Dermis blood vessel endothelial cell (primary cell): ENCODE measurements at places on chromosomes 11 and 22.
A peak's percentile ranks its signal among the peaks of the same experiment; 100 is the strongest.

DNA sequence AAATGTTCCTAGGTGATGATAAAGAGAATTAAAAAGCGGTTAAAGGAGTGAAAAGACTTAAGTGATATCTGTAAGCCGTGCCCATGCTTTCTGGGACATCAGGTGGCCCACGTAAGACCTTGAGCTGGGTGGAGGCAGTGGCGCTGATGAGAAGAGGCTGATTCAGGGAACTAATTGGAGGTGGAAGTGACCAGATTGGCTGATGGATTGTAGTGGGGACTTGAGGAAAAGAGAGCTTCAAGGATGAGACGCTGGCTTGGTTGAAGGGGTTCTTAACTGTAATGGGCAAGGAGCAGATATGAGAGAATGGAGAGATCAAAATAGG, 69.1 kb upstream of the EP300 start:
- DNase-seq = no peak

GRCh38 chr11:114818382-114818781, 140.1 kb downstream of the NXPE2 start:
- DNase-seq = no peak

DNA sequence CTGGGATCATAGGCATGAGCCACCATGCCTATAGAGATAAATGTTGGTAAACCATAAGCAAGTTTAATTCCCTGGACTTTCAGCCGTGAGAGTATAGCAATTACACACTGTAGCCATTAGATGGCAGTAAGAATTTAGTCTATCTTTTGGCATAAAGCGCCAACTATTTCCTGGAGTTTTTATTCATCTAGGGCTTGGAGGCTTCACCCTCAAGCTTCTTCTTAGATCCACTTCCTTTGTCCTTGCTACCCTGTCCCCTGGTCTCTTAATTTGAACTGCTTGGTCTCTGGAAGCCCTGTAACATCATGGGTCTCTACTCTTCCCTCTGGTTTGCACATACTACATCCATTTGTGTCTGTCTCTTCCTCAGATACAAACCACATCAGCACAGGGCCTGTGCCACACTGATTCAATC, 38.2 kb downstream of the OR10A6 start:
- DNase-seq = peak; percentile 79

- DNase-seq = no peak
These were observed 526.6 kb downstream of the MN1 start for GRCh38 chr22:27274770-27275449.

- no peak for DNase-seq
These were observed 88.3 kb downstream of the EFCAB6 start for GRCh38 chr22:43723816-43724215.

DNA sequence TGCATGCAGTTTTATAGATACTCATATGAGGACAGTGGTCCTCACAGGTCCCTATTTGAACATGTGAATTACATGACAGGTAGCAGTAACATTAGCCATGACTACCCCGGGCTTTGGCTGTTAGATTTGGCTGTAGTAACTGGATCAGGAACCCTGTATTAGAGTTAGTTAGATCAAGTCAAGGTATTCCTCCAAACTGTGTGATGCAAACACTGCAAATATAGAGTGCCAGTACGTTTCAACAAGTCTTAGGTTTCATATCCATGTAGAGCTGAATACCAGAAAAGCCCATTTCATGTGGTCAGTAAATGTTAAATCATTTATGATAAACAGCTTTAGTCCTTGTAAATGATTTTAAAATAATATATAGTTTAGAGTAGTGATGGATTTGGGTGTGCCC, 29.5 kb upstream of the PITPNB start:
- DNase-seq = no peak

GRCh38 chr11:87819151-87819550, 356.1 kb downstream of the RAB38 start:
- no peak for DNase-seq

DNA sequence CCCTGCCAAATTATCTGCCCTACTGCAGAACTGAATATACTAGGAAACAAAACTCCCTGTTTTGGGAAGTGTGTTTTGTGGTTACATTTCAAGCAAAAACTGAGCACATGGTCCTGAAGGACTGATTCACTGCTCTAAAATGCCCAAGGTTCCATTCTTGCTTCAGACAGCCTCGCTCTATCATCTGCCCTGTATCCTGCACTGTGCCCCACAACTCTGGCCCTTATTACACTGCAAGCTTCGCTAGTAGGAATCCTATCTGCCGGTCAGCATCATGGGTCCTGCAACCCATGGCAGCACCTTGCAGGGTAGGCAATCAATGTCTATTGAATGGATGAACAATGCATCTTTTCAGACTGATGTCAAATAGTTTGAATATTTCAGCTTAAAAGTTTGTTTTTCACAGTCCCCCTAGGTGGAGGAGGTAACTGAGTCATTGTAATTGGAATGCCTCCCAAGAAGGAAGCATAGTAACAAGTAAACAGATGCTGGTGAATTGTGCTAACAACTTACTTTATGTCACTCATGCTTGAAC, 21.3 kb downstream of the LAYN start:
- DNase-seq = peak; percentile 44

- no peak for DNase-seq
These were observed 62.2 kb downstream of the CLMP start for GRCh38 chr11:123132881-123133280.

GRCh38 chr11:119671051-119671450, 57.9 kb downstream of the NECTIN1 start:
- peak; percentile 66 for DNase-seq

- DNase-seq = peak; percentile 32
These were observed 25.1 kb downstream of the TSG101 start for GRCh38 chr11:18501629-18502028.

DNA sequence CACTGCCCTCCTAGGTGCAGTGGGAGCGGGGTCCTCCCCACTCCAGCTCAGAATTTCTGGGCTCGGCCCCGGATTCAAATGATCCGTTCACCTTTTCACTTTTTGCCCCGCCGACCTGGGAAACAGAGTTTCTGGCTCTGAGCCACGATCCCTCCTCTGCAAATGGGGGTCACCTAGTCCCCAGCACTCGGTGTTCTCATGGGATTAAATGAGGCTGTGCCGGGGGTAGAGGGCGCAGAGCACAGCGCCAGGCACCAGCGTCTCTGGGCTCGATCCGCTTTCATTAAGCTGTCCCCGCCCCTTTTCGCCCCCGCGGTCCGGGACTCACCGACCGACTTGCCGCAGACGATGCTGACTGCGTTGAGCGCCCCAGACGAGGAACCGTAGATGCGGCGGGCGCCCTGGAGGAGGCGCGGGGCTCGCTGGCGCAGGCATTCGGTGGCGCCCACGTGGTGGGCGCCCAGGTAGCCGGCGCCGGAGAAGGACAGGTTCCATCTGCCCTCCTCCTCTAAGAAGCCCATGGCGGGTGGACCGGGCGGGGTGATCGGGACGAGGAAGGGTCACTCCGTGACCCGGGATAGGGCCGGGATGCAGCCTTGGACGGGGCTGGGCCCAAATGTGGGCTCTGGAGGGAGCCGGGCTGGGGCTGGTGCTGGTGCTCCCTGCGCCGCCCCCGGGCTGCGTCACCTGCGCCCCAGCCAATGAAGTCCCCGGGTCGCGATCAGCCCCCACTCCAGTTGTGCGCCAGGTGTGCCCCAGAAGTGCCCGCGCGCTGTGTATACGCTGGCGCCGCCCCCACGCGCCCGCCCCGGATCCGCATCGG, at the start of gene PNPLA5:
TSS of gene PNPLA5 (minus strand) at position 654 of the 823 bp plus-strand sequence. CDS start at position 521, 133 bp downstream.
- DNase-seq = no peak

- no peak for DNase-seq
These were observed 79.9 kb upstream of the VPREB1 start for GRCh38 chr22:22164541-22165272.

GRCh38 chr22:46977656-46978343, 215.3 kb downstream of the TBC1D22A start:
- no peak for DNase-seq

DNA sequence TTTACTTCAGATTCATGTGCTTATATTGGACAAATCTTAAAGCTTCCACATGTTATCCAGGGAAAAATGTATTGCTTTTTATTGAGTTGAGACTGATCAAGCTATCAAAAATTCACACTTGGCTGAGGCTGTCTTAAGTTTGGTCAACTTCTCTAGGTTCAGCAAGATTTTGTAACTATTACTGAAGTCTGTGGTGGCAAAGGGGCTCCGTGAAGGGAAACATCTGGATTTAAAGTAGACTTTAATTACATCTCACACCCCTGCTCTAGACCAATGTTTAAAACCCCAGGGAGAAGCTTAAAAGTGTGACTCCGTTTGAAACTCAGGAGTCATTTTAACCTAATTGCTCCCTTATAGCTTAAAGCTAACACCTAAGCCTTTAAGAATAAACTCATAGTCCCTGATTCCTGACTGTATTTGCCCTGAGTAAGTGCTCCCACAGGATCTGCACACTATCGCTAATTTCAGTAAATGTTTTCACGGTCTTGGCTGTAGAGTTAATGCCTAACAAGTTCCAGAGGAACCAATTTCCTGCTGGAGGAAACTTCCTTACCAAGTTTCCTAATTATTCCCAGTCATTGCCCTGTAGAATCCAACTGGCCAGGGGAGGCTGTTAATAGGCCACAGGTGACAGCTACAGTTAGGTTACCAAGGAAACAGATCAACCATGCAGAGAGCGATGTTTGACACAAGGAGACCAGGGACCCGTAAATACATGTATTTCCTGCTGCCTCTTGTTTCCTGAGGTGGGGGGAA, 40.5 kb downstream of the OR10A6 start:
- DNase-seq = peak; percentile 21

DNA sequence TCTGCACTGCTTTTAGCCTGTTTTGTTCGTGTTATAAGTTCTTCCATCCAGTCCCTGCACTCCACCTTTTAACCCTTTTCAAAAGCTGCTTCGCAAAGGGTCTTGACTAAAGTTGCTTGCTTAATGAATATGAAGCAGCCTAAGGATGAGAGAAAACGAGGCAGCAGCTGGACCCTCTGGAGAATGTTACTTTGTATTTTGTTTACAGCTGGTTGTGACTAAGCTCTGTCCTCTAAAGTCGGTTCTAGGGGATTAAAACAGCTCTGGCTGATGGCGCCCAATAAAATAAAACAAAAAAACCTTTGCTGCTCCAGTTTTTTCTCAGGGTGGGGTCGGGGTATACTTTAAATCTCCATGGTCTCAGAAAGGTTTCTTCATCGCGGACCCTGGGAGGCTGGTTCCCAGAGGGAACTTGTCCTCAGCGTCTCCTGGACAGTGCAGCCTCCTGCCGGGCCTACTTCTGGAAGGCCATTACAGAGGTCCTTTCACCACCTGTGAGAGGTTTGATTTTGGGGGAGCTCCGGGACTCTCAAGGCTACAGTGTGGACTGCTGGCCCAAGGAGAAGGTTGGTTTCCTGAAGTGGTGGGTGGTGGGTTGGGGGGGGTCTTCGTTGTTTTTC, 836 bp upstream of the RBM4 start:
- DNase-seq = no peak

DNA sequence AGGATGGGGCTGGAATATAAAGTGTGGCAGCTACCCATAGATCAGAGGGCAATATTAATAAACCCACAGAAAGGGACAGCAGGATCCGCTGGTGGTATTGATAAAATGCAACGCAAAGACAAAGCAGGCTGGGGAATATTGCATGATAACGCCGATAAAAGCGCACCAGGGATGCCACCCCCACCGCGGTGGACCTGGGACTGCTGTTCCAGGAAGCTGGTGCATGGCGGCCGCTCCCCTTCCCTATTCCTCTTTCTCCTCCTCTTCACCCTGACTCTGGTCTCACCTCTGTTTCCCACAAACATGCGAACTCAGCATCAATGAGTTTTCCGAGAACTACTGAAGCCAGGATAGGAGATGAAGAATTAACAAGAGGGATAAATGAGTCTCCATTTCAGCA, 20.2 kb downstream of the SPATA19 start:
- DNase-seq = no peak

DNA sequence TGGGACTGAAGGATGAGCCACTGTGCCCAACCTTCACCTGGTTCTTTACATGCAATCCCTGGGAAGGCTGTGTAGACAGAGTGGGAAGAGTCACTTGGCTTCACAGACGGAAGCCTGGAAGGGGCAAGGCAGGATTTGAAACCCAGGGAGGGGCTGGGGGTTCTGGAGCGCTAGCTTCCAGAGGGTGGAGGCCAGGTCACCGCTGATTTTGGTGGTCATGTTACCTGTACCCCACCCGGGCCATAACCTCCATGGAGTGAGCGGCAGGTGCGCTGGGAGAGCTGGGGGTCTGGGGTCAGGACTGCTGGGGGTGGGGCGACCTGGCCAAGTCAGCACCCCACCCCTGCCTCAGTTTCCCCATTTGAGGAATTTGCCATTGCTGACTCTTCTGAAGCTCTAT, 38.3 kb downstream of the PDGFB start:
- no peak for DNase-seq

DNA sequence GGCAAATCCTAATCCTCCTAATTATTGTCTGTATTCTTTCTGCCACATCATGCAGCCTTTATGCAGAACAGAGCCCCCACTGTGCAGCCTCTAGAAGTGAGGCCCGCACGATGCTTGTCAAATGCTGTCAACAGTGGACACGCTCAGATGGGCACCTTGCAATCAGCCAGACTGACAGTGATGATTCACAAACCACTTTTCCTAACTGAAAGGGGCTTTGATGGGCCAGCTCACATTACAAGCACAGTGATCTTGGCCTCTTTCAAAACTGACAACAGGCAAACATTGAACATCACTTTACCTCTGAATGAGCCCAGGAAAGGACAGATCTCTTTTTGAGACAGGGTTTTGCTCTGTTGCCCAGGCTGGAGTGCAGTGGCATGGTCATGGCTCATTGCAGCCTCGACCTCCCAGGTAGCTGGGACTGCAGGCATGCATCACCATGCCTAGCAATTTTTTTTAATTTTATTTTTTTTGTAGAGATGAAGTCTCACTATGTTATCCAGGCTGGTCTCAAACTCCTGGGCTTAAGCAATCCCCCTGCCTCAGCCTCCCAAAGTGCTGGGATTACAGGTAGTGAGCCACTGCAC, 18.0 kb upstream of the E2F8 start:
- DNase-seq = no peak
